ENCODE measurements at places on chromosomes 2 and 18.
A peak's percentile ranks its signal among the peaks of the same experiment; 100 is the strongest.

GRCh38 chr2:224127871-224128501 is 88.9 kb upstream of the SERPINE2 start:
- no peak for DNase-seq

DNA sequence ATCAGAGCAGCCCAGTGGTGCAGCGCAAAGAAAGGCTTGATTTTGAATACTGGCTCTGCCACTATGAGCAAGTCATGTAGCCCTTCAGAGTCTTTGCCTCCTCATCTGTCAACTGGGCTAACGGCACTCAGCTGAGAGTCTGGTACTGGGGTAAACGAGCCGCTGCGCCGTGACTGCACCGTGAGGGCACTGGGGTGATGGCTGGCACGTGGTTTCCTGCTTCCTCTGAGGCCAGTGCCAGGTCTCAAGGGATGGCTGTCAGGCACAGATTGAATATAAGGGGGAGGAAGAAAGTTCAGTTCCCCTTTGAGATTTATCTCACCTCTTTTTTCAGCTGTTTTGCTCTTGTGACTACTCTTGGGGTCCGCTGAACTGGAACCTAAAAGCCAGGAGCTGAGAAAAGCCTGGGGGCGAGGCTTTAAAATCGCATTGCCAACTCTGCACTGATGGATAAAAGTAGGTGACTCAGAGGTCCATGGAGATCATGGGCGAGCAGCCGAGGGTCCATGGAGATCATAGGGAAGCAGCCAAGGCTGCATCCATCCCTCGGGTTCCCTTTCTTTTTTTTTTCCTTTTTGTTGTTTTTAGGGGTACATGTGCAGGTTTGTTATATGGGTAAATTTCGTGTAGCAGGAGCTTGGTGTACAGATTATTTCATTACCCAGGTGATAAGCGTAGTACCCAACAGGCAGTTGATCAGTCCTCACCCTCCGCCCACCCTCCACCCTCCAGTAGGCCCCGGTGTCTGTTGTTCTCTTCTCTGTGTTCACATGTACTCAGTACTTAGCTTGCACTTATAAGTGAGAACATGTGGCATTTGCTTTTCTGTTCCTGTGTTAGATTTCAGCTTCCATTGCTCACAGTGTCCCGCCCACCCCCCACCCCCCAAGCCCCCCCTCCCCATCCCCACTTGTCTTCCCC is 114.3 kb downstream of the SPP2 start:
- no peak for DNase-seq

GRCh38 chr2:109368798-109369197 is 239.8 kb downstream of the SH3RF3 start:
- DNase-seq = no peak

DNA sequence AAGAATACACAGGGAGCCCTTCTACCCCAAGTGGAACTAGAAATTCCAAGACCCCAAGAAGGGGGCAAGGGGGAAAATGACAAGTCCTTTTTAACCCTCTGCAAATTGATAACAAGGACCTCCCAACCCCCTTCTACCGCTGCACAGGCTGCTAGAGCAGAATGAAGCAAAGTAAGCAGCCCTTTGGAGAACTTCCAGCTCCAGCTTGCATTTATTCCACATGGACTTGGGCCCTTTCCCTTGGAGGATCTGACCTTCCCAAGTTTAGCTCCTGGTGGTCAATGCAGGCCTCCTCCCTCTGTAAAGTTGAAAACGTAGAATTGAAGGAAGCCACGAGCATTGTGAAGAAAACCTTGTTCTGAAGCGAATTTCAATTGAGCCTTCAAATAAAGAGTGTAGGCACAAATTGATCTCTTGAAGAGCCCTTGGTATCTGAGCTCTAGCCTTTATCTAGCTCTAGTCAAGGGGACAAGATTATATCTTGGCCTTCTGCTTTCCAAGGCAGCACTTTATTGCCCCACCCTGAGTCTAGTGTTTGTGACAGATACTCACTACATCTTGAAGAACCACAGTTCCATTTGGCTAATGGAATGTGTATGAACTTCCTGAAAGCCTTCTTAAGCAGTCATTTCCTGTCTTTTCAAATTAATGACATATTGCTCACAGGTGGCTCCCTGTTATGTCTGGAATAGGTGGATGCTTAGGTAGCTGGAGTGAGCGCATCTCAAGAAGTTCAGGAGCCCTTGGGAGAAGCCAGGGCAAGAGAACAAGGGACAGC is 37.2 kb downstream of the SLC14A2 start:
- no peak for DNase-seq

DNA sequence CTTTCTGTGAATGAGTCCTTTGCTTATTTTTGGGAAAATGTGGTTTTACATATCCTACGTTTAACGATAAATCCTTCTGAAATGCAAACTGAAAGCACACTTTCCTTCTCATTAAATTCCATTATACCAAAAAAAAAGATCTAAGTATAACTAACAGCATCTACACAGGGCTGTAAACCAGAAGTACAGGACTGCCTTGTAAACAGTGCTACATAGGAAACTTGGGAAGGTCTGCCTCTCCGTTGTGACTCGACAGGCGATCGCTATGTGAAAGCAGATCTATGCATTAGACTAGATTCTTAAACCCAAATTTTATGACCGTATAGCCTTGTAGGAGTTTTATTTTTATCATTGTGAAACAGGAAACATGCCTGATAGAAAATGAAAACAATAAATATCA is 690.5 kb downstream of the ARHGAP15 start:
- DNase-seq = no peak

GRCh38 chr2:235608200-235608887 is 114.5 kb downstream of the AGAP1 start:
- DNase-seq = no peak

GRCh38 chr18:28189400-28190239 is 12.7 kb upstream of the CDH2 start:
- no peak for DNase-seq

GRCh38 chr2:163471947-163472346 is 263.9 kb downstream of the FIGN start:
- peak; percentile 4 for DNase-seq

- DNase-seq = no peak
Measured at GRCh38 chr18:9209279-9209678, 72.7 kb downstream of the ANKRD12 start.

GRCh38 chr2:121475811-121476571 is 54.7 kb upstream of the RNU4ATAC start:
- DNase-seq = no peak

- no peak for DNase-seq
Measured at GRCh38 chr2:212968284-212969081, 182.9 kb downstream of the IKZF2 start.

GRCh38 chr2:2582998-2583545 is 252.0 kb upstream of the MYT1L start:
- DNase-seq = no peak

DNA sequence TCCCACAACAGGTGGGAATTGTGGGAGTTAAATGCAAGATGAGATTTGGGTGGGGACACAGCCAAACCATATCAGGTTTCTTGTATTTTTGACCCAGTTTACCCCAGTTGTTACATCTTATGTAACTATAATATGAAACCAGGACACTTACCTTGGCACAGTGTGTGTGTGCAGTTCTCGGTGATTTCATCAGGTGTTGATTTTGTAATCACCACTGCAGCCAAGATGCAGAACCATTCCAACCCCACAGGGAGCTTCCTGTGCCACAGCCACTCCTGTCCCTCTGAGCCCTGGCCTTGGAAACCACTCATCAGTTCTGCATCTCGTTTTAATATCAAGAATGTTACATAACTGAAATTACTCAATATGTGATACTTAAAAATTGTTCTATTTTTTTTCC is 31.8 kb downstream of the ATP9B start:
- DNase-seq = no peak

DNA sequence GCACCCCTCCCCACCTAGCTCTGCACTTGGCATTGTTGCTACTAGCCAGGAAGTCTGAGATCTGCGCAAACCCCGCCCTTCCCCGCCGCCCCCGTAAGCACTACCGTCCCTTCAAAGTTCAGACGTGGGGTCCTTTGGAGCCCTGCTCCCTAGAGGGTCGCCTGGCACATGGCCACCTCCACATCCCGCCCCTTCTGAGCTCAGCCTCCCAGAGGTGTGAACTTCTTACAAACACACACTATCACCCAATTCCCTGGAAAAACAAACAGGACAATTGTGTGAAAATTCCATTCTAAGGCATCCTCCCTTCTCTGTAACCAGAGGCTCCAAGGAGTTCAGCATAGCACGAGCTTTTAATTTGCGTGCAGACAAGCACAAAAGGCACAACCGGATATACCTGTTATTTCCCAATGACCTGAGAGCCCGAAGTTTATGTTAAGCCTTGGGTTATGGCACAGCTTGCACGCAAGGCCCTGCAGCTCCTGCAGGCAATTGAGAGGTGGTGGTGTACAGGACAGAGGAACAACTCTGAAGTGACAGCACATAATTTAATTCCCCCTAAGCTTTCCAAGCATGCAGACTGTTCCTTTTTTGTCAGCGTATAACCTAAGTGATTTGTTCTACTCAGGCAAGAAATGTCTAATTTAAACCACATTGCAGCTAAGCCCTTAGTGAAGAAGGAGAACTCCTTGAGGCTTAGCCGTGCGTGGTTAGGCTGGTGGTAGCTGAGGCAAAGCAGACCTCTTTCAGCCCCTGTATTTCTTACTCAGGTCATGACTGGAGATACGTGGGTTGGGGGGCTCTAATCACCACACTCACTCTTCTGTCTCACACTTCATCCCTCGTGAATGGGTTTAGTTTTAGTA is 20.3 kb upstream of the CYP1B1 start:
- no peak for DNase-seq

- DNase-seq = no peak
Measured at GRCh38 chr2:8159966-8160603, 521.8 kb upstream of the ID2 start.

GRCh38 chr2:7363906-7364305 is 446.7 kb downstream of the RNF144A start:
- DNase-seq = no peak

GRCh38 chr2:240069829-240070228 is 16.5 kb upstream of the OR6B3 start:
- no peak for DNase-seq

GRCh38 chr2:104736026-104736425 is 117.9 kb upstream of the POU3F3 start:
- DNase-seq = no peak

- no peak for DNase-seq
Measured at GRCh38 chr2:241011751-241012510, 13.5 kb downstream of the SNED1 start.

DNA sequence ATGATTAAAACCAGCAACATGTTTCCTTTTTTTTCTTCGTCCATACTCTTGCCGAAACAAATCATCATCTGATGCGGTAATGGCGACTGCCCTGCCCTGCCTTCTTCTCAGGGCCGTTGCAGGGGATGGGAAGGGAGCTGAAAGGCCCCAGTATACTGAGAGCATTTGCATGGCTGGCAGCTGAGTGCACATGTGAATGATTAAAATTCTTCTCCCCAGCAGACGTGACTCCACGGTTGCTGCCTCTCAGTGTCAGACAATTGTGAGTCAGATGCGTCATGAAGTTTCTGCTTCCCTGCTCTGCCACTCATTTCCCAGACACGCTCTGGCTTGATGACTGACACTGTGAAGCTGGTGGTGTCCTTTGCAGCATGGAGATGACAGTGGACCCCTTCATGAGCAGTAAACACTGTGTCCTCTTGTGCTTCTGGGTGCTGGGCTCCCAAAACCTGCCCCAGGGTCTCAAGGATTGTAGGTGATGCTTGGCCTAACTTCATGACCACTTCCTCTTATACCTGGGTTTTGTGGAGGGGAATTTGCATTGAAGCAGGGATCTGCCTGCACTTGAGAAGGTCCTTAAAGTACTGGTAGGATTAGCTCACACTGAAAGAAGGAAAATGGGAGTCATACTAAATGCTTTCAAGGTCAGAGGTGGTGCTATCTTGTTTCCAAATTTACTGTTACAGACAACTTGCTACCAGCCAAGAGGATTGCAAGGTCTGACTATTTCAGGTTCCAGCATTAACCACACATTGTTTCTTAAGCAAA is 222.5 kb upstream of the COPS8 start:
- no peak for DNase-seq

DNA sequence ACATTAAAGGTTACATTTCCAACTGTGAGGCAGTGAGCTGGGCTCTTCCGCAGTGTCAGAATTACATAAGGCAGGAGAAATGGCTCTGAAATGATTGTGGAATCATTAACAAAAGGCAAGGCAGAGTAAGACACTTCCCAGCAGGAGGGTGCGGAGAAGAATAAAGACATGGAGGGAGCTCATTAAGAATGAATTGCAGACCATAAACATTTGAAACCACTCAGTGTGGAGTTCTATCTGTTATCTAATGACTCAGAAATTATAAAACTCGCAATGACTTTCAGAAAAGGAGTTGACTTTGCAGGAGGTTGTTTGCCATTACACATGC is 77.0 kb downstream of the SMIM21 start:
- no peak for DNase-seq

DNA sequence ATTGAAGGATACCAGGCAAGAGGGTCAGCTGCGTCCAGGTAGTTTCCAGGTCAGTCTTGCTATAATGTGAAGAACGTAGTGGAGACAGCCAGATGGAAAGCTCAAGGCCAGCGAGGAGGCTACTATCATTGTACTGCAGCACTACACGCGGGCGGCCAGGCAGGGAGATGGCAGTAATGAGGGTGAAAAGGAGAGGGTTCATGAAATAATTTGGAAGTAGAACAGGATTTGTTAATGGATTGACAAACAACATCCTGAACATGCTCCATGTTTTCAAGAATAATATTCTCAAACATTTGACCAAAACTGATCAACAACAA is 17.1 kb downstream of the SPIRE1 start:
- DNase-seq = no peak

GRCh38 chr18:34350778-34351177 is 126.1 kb upstream of the NOL4 start:
- no peak for DNase-seq

Data from HS-27A (cell line).